MM.1S (cell line): ENCODE measurements at places on chromosomes 12 and 14.
A peak's percentile ranks its signal among the peaks of the same experiment; 100 is the strongest.

DNA sequence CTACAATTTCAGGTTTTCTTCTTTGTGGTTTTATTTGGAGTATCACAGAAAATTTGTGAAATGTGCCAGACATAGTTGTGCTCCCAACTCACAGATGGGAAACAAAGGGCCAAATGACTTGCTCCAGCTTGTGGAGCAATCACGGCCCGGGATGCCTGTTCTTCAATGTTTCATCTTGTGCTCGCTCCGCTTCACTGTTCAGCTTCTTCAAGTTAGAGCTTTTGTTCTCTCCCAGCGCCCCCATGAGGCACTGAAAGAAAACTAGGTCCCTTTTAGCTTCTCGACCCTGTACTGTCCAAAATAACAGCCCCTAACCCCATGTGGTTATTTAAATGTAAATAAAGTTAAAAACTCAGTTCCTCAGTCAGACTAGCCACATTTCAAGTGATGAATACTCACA is 187.9 kb upstream of the STXBP6 start:
- H3K4me1 ChIP-seq: no peaks in the 10 kb centered on the region
- no peak for DNase-seq
- no peaks in the 10 kb centered on the region for H3K27me3 ChIP-seq
- H3K27ac ChIP-seq: no peak overlapping the region
- H3K4me3 ChIP-seq: no peak overlapping the region

- H3K4me1 ChIP-seq: no peaks in the 10 kb centered on the region
- no peak for DNase-seq
- H3K27ac ChIP-seq: no peak overlapping the region
These were observed 201.3 kb downstream of the GPHN start for GRCh38 chr14:66709291-66709690.

GRCh38 chr12:115060477-115061168 is 376.6 kb upstream of the TBX3 start:
- H3K27me3 ChIP-seq: no peaks in the 10 kb centered on the region
- no peak overlapping the region for H3K4me3 ChIP-seq
- no peak overlapping the region for H3K27ac ChIP-seq
- H3K36me3 ChIP-seq: no peaks in the 10 kb centered on the region

- H3K27me3 ChIP-seq: no peaks in the 10 kb centered on the region
- H3K4me3 ChIP-seq: no peak overlapping the region
- no peak overlapping the region for H3K27ac ChIP-seq
- no peak for DNase-seq
- H3K4me1 ChIP-seq: no peaks in the 10 kb centered on the region
These were observed 327.7 kb downstream of the RAD51B start for GRCh38 chr14:68147303-68147702.

DNA sequence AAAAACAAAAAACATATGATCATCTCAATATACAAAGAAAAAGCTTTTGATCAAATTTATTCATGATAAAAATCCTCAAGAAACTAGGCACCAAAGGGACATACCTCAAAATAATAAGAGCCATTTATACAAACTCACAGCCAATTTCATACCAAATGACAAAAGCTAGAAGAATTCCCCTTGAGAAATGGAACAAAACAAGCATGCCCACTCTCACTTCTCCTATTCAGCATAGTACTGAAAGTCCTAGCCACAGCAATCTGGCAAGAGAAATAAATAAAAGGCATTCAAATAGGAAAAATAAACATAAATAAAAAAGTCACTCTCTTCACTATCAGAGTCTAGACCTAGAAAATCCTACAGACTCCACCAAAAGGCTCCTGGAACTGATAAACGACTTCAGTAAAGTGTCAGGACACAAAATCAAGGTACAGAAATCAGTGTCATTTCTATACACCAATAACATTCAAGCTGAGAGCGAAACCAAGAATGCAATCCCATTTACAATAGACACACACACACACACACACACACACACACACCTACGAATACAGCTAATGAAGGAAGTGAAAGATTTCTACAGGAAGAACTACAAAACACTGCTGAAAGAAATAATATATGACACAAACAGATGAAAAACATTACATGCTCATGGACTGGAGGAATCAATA is 1486.2 kb upstream of the SEL1L start:
- H3K36me3 ChIP-seq: no peaks in the 10 kb centered on the region
- H3K4me1 ChIP-seq: no peaks in the 10 kb centered on the region
- peak; percentile 29 for DNase-seq
- no peaks in the 10 kb centered on the region for H3K27me3 ChIP-seq
- no peak overlapping the region; the same call in 1 of the 2 replicates for H3K27ac ChIP-seq
- H3K4me3 ChIP-seq: no peak overlapping the region

- peaks cover 9% of the 10 kb centered on the region; the same call in 1 of the 2 replicates for H3K27me3 ChIP-seq
- H3K27ac ChIP-seq: no peak overlapping the region
- no peak overlapping the region for H3K4me3 ChIP-seq
These were observed 176.1 kb downstream of the ADGRD1 start for GRCh38 chr12:131129839-131130238.

GRCh38 chr12:131939007-131939406 is 9.9 kb downstream of the PUS1 start:
- H3K27me3 ChIP-seq: no peaks in the 10 kb centered on the region
- H3K4me3 ChIP-seq: no peak overlapping the region
- H3K36me3 ChIP-seq: no peaks in the 10 kb centered on the region
- H3K4me1 ChIP-seq: no peaks in the 10 kb centered on the region
- H3K27ac ChIP-seq: no peak overlapping the region

DNA sequence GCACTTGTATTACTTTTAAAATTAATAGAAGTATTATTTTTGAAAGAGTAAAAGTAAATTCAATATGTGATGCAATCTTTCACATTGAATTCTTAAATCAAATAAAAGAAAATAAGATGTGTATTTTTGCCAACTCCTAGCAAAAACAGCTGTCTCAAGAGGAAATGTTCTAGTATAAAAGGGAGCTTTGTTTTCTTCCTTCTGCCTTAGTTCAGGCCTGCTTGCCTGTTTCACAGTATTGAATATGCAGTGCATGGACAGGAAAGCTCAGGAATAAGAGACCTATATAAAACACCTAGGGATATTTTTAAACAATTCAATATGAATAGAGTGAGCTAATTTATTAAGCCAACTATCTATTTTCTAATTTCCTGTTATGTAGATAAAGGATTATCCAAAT is 294.8 kb upstream of the G2E3 start:
- H3K27me3 ChIP-seq: no peaks in the 10 kb centered on the region
- H3K27ac ChIP-seq: no peak overlapping the region

- no peaks in the 10 kb centered on the region for H3K4me1 ChIP-seq
- no peaks in the 10 kb centered on the region for H3K36me3 ChIP-seq
- no peak for DNase-seq
- H3K27ac ChIP-seq: no peak overlapping the region
These were observed 8.3 kb downstream of the KRT77 start for GRCh38 chr12:52695039-52695438.

- peak overlapping the region; percentile 53; the same call in 1 of the 2 replicates for H3K27ac ChIP-seq
- H3K27me3 ChIP-seq: no peaks in the 10 kb centered on the region
- DNase-seq: peak; percentile 78
- peaks cover 10% of the 10 kb centered on the region for H3K4me1 ChIP-seq
These were observed 1.7 kb upstream of the ANKRD33 start for GRCh38 chr12:51886021-51886710.

- H3K27me3 ChIP-seq: no peaks in the 10 kb centered on the region
- H3K36me3 ChIP-seq: no peaks in the 10 kb centered on the region
- H3K4me3 ChIP-seq: no peak overlapping the region
These were observed 178.3 kb upstream of the PLEKHA5 start for GRCh38 chr12:18951218-18951617.

GRCh38 chr14:78399316-78399889 is 229.2 kb downstream of the NRXN3 start:
- H3K36me3 ChIP-seq: no peaks in the 10 kb centered on the region
- no peaks in the 10 kb centered on the region for H3K4me1 ChIP-seq
- no peak overlapping the region for H3K4me3 ChIP-seq
- no peak overlapping the region for H3K27ac ChIP-seq
- DNase-seq: no peak
- no peaks in the 10 kb centered on the region for H3K27me3 ChIP-seq

DNA sequence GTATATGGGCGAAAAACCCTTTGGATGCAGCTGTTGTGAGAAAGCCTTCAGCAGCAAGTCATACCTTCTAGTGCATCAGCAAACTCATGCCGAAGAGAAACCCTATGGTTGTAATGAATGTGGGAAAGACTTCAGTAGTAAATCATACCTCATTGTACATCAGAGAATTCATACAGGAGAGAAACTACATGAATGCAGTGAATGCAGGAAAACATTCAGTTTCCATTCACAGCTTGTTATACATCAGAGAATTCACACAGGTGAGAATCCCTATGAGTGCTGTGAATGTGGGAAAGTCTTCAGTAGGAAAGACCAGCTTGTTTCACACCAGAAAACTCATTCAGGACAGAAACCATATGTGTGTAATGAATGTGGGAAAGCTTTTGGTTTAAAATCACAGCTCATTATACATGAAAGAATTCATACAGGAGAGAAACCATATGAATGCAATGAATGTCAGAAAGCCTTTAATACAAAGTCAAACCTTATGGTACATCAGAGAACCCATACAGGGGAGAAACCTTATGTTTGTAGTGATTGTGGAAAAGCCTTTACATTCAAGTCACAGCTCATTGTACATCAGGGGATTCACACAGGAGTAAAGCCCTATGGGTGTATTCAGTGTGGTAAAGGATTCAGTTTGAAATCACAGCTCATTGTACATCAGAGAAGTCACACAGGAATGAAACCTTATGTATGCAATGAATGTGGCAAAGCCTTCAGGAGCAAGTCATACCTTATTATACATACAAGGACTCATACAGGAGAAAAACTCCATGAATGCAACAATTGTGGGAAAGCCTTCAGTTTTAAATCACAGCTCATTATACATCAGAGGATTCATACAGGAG is 21.4 kb downstream of the ZNF268 start:
- no peak for DNase-seq
- H3K27me3 ChIP-seq: no peaks in the 10 kb centered on the region
- peaks cover 8% of the 10 kb centered on the region; the same call in 1 of the 2 replicates for H3K36me3 ChIP-seq

DNA sequence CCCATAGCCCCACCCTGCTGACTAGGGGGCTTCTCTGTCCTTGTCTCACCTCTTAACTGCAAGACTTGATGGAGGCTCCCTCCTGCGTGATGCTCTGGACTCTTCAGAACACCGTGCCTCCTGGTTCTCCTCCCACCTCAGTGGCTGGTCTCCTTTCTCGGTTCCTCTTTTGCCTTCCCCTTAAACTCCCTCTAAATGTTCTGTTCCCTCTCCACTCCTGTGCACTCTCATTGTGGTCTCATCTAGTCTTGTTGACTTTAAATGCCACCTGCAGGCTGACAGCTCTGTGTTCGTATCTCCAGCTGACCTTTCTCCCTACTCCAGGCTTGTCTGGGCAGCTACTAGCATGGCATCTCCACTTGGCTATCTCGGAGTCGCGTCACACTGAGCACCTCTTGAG is 28.3 kb downstream of the DYNC1H1 start:
- H3K36me3 ChIP-seq: 0 out of 2 replicates have a peak, but pooled peaks cover 3% of the 10 kb centered on the region
- peak; percentile 23 for DNase-seq
- H3K4me3 ChIP-seq: no peak overlapping the region
- H3K4me1 ChIP-seq: peaks cover 22% of the 10 kb centered on the region
- peak overlapping the region; percentile 70; the same call in 1 of the 2 replicates for H3K27ac ChIP-seq

DNA sequence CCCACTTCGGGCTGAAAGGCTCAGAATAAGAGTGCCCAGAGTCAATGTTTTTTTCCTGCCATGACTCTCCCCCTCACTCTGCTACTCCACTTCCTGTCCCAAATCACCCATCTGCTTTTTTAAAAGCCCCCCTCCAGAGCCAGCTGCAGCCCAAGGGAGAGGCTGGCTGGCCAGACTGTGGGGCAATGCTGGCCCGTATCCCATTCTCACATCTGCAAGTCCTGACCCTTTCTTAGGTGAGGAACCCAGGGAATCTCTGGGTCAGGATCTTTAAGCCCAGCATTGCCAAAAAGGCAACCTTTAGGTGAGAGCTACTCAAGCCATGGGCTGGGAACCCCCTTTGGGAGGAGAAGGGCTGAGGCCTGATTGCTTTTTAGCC is 1.7 kb upstream of the ITGA5 start:
- H3K4me1 ChIP-seq: no peaks in the 10 kb centered on the region
- no peak for DNase-seq
- no peak overlapping the region for H3K4me3 ChIP-seq
- H3K36me3 ChIP-seq: no peaks in the 10 kb centered on the region
- no peak overlapping the region for H3K27ac ChIP-seq
- H3K27me3 ChIP-seq: peaks cover 49% of the 10 kb centered on the region

GRCh38 chr14:71711619-71712018 is 220.6 kb upstream of the RGS6 start:
- no peak for DNase-seq
- no peaks in the 10 kb centered on the region for H3K36me3 ChIP-seq
- H3K27me3 ChIP-seq: no peaks in the 10 kb centered on the region

DNA sequence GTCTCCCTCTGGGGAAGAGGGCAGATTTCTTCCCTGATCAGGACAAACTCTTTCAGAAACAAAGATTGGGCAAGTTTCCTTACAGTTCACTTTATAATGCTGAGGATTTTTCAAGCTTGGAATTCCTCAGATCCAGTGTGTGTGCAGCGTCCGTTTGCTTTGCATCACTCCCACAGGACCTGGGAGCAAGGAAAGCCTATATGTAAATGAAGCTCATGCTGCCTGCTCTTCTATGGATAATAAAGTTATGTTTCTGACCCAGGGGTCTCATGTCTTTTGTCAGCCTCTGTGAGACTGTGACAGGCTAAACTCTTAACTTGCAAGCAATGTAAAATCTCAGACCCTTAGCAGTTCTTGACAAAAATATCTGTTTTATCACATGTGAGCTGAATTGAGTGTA is 41.6 kb downstream of the TRHDE start:
- no peaks in the 10 kb centered on the region for H3K4me1 ChIP-seq
- H3K4me3 ChIP-seq: no peak overlapping the region
- no peak overlapping the region for H3K27ac ChIP-seq
- H3K36me3 ChIP-seq: no peaks in the 10 kb centered on the region

DNA sequence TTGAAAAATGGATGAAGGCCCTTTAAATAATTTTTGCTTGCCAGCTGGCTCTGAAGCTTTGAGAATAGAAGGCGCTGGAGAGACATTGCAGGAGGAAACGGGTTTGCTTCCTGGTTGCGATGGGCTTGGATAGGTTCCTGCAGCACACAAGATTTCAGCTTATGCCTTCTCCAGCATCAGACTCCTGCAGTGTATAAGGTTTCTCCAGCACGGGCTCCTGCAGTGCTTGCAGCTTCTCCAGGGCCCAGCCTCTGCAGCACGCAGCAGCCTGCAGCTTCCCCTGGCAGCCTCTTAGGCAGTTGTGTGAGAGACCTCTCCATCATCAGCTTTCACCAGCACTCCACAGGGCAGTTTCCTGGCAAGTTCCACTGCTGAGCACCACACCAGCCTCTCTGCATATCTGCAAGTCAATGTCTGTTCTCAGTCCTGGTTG is 78.7 kb upstream of the ZDHHC17 start:
- no peaks in the 10 kb centered on the region for H3K27me3 ChIP-seq
- H3K27ac ChIP-seq: no peak overlapping the region
- no peaks in the 10 kb centered on the region for H3K36me3 ChIP-seq
- DNase-seq: no peak
- H3K4me3 ChIP-seq: no peak overlapping the region
- no peaks in the 10 kb centered on the region for H3K4me1 ChIP-seq

GRCh38 chr12:54041097-54041690 is 8.3 kb downstream of the HOXC5 start:
- no peak overlapping the region for H3K4me3 ChIP-seq
- no peaks in the 10 kb centered on the region for H3K4me1 ChIP-seq
- no peak overlapping the region for H3K27ac ChIP-seq
- peaks cover 74% of the 10 kb centered on the region for H3K27me3 ChIP-seq
- no peak for DNase-seq
- H3K36me3 ChIP-seq: no peaks in the 10 kb centered on the region

GRCh38 chr12:6026998-6027397 is 81.9 kb upstream of the ANO2 start:
- H3K36me3 ChIP-seq: no peaks in the 10 kb centered on the region
- no peak for DNase-seq
- H3K27me3 ChIP-seq: no peaks in the 10 kb centered on the region
